Astrocyte of the spinal cord (primary cell): ENCODE measurements at places on chromosomes 1 and 21.
A peak's percentile ranks its signal among the peaks of the same experiment; 100 is the strongest.

GRCh38 chr21:41717573-41718330 is 49.1 kb downstream of the RIPK4 start:
- DNase-seq: no peak

DNA sequence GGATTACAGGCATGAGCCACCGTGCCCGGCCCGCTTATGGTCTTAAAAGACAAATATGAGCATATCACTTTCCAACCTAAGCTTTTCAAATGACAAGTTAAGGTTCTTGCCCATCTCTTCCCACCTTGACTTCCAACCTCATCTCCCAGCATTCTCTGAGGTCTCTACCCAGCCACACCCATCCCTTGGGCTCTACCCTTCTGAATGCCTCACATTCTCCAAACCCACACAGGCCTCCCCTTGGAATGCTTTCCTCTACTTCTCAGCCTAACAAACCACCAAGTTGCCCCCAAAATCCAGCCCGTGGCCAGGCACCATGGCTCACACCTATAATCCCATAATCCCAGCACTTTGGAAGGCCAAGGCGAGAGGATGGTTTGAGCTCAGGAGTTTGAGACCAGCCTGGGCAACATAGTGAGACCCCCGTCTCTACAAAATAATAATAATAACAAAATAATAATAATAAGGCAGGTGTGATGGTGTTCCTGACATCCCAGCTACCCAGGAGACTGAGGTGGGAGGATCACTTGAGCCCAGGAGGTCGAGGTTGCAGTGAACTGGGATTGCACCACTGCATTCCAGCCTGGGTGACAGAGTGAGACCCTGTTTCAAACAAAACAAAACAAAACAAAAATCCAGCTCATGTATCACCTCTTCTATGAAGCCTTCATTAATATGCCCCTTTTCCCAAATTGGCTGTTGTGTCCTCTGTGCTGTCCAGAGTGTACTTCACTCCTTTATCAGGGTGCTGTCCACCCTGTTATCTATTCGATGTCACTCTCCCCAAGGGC is 11.2 kb downstream of the DCST2 start:
- no peak for DNase-seq

GRCh38 chr1:92218559-92218958 is 844 bp downstream of the C1orf146 start:
- no peak for DNase-seq

- DNase-seq: no peak
Measured at GRCh38 chr21:19785941-19786340, 1212.3 kb upstream of the NCAM2 start.

GRCh38 chr1:240109130-240109529 is 17.4 kb downstream of the FMN2 start:
- no peak for DNase-seq

- DNase-seq: no peak
Measured at GRCh38 chr1:192399161-192399560, 82.4 kb downstream of the RGS21 start.

DNA sequence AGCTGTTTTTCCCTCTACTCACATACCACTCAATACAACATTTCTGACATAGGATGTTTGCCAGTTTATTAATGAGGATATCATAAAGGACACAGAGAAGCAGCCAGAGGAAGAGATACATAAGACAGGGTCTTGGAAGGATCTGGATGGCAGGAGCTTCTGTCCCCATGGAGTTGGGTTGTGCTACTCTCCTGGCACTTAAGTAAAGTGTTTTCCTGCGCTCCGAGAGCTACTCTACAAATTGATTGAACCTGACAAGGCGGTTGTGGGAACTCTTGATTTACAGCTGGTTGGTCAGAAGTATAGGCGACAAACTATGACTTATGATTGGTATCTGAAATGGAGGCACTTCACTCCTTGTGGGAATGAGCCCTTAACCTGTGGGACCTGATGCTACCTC is 208.8 kb downstream of the HMCN1 start:
- no peak for DNase-seq

DNA sequence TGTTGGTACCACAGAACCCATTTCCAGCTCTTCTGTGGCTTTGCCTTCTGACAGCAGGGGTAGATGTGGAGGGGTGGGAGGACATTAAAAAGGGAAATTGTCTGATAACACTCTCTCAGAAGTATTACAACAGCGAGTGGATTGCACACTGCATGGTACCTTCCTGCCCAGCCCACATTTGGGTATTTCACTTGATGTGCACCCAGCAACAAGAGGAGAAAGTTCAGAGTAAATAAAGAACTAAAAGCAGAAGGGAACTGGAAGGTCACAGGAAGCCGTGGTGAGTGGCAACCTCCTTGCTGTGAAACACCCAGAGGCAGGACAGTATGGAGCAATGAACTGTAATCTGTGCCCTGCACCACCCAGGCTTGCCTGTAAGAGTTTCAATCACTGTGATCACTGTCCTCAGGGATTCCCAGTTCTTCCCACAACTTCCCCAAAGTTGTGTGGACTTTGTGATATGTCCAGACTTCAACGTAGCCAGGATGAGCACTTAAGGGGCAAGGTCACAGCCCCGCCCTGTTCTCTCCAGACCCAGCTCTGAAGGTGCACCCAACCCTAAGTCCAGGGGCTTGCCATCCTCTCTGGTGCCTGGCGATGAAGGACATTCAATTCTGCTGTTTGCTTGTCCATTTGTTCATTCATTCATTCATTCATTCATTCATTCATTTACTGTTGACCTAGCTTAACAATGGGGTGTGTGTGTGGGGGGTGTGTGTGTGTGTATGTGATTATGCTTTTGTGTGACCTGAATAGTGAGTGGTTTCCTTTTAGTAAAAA is 18.7 kb upstream of the F5 start:
- DNase-seq: no peak

GRCh38 chr1:78722521-78722920 is 72.9 kb downstream of the IFI44 start:
- no peak for DNase-seq

GRCh38 chr1:34162852-34163766 is 1.9 kb downstream of the CSMD2 start:
- DNase-seq: peak; percentile 93

- no peak for DNase-seq
Measured at GRCh38 chr1:63780565-63780964, 6.7 kb downstream of the ROR1 start.

- no peak for DNase-seq
Measured at GRCh38 chr1:216665406-216665805, 57.8 kb downstream of the ESRRG start.

GRCh38 chr1:171600862-171601261 is 21.2 kb upstream of the MYOCOS start:
- DNase-seq: no peak

GRCh38 chr21:24594082-24594481 is 1013.2 kb downstream of the MRPL39 start:
- DNase-seq: no peak

- DNase-seq: no peak
Measured at GRCh38 chr1:200877839-200878551, 5.2 kb downstream of the GPR25 start.

DNA sequence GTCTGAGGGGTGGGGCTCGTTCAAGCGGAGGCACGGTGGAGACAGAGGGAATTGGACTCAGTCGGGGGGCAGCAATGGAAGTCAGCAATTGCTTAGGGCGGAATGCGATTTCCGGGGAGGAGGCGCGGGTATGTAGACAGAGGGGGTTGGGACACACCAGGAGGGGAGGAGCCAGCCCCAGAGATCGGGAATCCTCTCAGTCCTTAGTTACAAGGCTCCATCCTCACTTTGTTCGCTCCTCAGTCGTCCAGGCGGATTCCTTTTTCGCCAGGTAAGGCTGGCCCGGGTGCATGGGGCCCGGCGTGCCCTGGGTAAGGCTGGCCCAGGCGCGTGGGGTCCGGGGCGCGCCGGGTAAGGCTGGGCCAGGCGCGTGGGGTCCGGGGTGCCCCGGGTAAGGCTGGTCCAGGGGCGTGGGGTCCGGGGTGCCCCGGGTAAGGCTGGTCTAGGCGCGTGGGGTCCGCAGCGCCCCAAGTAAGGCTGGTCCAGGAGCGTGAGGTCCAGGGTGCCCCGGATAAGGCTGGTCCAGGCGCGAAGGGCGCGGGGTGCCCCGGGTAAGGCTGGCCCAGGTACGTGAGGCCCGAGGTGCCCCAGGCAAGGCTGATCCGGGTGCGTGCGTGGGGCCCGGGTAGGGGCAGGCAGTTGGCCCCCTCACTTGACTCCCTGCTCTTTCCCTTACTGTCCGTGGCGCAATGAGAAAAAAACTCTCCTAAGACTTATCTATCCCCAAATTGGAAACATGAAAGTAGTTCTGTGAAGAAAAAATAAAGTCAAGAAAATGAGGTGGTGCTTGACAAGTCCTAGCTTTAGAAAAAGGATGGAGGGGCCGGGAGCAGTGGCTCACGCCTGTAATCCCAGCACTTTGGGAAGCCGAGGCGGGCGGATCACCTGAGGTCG is at the start of gene L1TD1:
TSS of gene L1TD1 (plus strand) at position 199 of the 894 bp plus-strand sequence. CDS start 11,780 bp downstream, outside the sequence.
- no peak for DNase-seq

DNA sequence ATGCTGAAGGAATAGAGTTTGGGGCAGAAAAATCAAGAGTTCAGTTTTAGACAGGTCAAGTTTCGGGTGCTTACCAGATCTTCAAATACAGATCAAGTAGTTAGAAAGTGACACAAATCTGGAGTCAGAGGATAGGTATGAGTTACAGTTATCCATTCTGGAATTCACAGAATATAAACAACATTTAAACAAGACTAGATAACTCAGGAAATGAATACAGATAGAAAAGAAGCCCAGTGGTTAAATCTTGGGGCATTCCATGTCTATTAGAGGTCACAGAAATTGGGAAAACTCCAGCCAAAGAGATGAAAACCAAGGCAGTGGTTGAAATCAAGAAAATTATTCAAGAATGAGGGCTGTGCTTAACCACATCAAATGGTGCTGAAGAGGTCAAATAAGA is 187.0 kb upstream of the HP1BP3 start:
- DNase-seq: no peak

GRCh38 chr1:97270508-97271307 is 549.1 kb downstream of the PTBP2 start:
- peak; percentile 19 for DNase-seq

DNA sequence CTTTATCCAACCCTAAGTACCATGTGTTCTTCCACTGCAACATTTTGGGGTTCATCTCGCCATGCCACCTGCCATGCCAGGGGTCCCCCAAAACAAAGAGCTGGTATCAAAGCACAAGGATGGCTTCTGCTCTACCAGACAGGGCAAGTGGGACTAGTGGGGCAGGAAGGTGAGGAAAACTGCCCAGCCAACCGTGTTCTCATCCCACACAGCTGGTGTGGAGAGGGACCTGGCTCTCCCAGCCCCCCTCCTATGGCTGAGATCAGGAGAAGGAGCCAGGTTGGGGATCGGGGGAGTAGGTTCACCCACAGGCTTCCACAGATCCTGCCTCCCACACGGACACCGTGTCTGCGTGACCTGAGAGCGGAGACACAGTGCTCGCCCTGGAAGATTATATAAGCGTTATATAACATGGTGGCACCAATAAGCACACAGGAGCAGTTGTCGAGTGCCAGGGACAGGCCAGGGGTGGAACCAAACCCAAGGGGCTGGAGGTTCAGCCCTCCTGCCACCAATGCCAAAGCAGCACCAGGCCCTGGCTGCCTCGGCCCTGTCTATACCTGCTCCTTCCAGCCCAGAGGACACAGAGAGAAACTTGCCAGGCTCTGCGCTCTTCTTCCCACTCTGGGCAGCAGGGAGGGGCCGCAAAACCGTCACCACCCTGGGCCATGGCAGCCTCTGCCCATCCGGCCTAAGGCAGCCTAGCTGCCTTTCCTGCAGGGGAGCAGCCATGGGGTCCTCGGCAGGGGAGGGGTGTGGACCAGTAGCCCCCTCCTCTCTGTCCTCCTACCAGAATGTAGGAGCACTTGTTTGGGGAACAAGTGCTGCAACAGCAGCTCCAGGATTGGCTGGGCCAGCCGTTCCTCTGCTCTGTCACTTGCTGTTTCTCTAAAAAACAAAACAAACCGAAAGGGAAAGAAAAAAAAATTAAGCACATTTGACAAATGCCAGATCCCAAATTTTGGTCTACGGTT is 43.5 kb downstream of the CD34 start:
- DNase-seq: no peak

DNA sequence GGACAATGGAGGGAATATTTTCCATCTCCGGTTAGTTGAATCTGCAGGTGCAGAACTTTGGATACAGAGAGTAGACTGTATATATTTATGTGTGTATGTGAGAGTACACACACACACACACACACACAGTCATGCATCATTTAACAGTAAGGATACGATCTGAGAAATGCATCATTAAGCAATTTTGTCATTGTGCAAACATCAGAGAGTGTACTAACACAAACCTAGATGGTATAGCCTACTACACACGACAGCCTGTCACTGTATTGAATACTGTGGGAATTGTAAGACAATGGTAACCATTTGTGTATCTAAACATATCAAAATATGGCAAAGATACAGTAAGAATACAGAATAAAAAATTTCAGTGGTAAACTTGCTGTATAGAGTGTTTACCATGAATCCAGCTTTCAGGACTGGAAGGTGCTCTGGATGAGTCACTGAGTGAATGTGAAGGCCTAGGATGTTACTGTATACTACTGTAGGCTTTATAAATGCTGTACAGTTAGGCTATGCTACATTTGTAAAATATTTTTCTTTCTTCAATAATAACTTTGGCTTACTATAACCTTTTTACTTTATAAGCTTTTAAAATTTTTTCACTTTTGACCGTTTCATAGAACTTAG is 138.5 kb downstream of the ZZZ3 start:
- peak; percentile 28 for DNase-seq

DNA sequence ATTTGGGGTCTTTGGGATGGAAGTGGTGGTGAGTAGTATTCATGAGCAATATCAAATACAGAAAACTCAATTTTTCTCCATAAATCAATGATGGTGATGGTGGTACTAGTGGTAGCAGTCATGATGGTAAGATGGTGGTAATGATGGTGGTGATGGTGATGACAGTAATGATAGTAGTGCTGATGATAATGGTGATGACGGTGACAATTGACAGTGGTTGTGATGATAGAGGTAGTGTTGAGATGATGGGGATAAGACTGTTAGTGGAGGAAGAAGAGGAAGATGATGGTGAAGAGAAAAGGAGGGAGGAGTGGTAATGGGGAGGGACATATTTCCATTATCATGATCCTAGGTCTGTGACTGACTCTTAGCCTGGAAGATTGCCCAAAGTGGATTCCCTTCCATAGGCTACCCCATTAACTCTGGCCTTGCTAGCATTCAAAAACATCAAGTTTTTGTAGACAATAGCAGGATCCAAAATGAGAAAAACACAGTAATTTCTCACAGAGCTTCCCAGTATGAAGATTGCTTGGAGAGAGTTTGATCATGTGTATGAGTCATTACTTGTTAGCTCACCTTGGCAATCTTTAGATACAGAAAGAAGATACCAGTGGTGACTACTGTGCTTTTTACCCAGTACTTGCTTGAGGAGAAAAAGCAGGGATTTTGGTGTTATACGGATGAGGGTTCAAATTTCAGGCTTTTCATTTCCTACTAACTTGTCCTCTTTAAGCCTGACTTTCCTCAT is 93.9 kb downstream of the ATP1A1 start:
- no peak for DNase-seq

DNA sequence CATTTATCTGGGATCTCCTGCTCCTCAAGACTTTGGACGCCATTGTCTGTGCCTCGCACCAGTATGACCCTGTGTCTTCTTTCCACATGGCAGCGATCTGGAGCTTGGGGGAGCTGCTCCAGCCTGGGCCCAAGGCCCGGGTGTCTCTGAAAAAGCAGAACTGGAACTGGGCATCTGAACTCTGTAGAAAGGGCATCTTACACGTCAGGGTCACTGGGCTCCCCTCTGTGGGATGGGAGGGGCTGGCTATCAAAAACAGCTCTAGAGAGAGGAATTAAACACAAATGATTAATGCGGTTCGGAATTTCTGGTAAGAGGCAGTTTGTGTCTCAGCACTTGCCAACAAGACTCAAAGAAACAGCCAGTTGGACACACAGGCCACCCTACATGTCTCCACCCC is 16.1 kb downstream of the FCRL1 start:
- DNase-seq: no peak
